ENCODE measurements at places on chromosomes 1 and 21. TPM values are rescaled to one million over a fixed set of nuclear protein-coding genes. Genes with fewer than 3 reads are reported as not detected.

DNA sequence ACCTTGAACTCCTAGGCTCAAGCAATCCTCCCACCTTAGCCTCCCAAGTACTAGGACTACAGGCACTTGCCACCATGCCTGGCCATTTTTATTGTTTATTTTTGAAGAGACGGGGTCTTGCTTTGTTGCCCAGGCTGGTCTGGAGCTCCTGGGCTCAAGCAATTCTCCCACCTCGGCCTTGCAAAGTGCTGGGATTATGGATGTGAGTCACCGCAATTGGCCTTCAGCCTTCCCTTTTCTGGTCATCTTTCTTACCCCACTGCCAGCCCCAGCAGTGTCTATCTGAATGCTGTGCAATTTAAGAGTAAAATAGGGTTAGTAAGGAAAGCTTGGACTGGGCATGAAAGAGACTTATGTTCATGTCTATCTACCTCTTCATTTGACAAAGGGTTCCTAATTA, 6.1 kb upstream of the KLF17 start:
- DNase-seq = no peak

The ATP1B1 gene
- 27.5 TPM for total RNA-seq

The NEK2 gene
- total RNA-seq = 1.7 TPM

GRCh38 chr1:40476924-40477677, at the start of gene ZFP69:
ZFP69 (plus strand) TSS chr1:40477290; CDS start chr1:40479362, 2,072 bp downstream.
- DNase-seq = no peak

The HSD3B2 gene
- 10.1 TPM for total RNA-seq

The LCE2A gene
- total RNA-seq = not detected

The ABCG1 gene
- 18.7 TPM for total RNA-seq

The SH3D21 gene
- 17.2 TPM for total RNA-seq

- DNase-seq = no peak
These were observed 59.1 kb downstream of the RALGPS2 start for GRCh38 chr1:178784131-178784536.

The SPRR5 gene
- total RNA-seq = not detected

The FBLIM1 gene
- total RNA-seq = 45.2 TPM

GRCh38 chr1:25706146-25707089, 89.8 kb downstream of the MAN1C1 start:
- DNase-seq = no peak

The FNDC5 gene
- 4.7 TPM for total RNA-seq

GRCh38 chr1:16019644-16020277, 1.9 kb upstream of the HSPB7 start:
- no peak for DNase-seq

GRCh38 chr1:198118134-198118533, 38.7 kb upstream of the NEK7 start:
- DNase-seq = no peak

The GRHL3 gene
- 58.7 TPM for total RNA-seq

GRCh38 chr1:246145900-246146299, 361.2 kb downstream of the SMYD3 start:
- DNase-seq = no peak

The PROX1 gene
- total RNA-seq = 4.7 TPM

The TAL1 gene
- total RNA-seq = 7.1 TPM

GRCh38 chr1:109620401-109620791, 759 bp downstream of the AMPD2 start:
- DNase-seq = peak; percentile 89

DNA sequence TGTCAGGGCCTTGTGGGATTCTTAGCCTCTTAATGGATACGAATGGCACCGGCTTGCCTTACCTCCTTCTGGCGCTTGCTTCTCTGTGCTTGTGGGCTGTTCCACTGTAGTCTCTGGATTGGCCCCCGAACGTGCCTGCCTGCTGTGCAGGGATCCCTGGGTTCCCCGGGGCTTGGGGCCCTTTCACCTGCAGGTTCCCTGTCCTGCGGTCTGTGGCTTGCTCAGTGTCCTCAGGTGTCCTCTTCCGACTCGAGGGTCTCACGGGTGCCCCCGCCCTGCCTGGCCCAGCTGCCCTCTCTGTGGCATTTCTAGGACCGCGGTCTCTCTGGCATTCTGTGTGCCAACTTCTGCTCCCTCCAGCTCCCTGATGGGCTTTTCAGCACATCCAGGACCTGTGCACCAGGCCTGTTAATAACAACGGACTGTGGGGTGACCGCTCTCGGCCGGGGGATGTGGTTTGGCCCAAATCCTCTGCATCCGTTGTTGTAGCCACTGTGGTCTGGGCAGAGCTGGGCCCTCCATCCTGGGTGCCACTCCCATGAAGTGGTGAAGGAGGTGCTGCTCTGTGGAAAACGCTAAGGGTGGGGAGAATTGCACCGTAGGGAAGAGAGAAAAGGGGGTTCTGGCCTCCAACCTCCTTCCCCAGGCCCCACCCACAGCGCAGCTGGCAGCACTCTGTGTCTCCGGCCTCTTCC, 12.4 kb downstream of the COL18A1 start:
- no peak for DNase-seq

The TFF2 gene
- not detected for total RNA-seq

DNA sequence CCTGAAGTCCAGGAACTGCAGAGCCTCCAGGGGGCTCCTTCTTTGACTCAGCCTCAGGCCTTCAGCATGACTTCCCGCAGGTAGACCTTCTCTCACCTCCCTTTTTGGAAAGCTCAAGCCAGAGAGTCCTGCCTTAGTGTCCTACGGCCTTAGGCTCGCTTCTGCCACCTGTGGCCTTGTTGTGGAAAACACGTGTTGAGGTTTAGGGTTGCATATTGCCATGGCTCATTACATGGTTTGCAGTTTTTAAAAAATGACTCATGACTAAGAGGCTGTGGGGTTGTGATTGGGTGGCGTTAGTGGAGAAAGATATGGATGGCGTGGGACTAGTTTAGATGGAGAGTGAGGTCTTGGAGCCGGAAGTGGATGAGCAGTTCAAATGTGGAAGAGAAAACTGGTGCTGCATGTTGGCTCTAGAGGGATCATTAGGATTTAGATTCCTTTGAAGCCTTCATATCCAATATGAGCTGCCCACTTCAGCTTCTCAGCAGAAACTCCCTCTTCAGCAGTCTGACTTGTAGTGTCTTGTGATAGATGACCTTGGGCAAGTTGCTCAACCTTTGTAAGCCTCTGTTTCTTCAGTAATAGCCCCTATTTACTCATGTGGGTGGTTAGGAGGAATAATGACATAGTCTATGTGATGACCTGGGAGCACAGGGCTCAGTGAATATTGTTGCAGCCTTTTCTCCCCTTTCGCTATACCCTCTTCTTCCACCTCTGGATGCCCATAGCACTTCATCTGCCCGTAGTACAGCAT, 6.5 kb upstream of the FGGY start:
- no peak for DNase-seq

The S100A7 gene
- 36.6 TPM for total RNA-seq

GRCh38 chr1:162353078-162353477, 23.6 kb downstream of the SPATA46 start:
- DNase-seq = no peak

The CLCN6 gene
- total RNA-seq = 19.2 TPM

The PBX1 gene
- total RNA-seq = 69.0 TPM

The APOBEC4 gene
- not detected for total RNA-seq

GRCh38 chr1:150249936-150250335, 7.6 kb upstream of the CA14 start:
- DNase-seq = no peak

DNA sequence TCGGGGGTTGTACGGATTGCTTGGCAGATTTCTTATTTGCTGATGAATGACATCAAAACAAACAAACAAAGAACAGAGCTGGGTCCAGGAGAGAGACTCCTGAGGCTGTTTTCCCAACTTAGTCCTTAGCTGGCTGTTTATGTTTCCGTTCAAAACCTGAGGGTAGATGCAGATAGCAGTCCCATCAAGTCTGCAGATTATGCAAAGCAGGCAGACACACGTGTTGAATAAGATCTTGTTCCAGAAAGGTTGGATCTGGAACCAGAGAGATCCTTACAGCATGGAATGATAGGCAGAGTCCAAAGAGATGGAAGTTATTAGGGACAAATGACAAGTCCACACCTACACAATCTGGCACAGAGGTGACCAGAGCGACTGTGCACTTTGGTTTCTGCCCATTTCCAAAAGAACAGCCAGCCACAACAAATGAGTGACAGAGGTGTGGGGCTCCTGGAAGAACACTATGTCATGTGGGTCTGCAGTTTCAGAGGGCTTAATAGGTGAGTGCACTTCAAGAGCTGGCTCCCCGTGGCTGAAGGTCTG, 65.5 kb downstream of the MAN1C1 start:
- DNase-seq = no peak

- DNase-seq = no peak
These were observed 108.5 kb downstream of the ASH1L start for GRCh38 chr1:155454096-155454495.

DNA sequence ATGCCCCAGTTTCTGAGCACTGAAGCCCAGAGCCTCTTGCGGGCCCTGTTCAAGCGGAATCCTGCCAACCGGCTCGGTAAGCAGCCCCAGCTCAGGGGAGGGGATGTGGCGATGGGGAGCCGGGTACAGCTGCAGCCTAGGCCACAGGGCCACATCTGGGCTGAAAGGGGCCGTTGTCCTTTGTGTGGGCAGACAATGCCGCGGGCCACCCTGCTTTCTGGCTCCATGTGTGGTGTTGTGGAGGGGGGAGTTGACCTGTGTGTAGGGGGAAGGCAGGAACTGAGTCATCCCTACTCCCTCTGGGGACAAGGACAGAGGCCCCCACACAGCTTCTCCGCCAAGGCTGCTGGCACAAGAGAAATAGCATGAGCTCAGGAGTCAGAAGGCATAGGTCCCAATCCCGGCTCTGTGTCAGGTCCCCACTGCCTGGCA, 26.0 kb downstream of the RPS6KA1 start:
- no peak for DNase-seq

DNA sequence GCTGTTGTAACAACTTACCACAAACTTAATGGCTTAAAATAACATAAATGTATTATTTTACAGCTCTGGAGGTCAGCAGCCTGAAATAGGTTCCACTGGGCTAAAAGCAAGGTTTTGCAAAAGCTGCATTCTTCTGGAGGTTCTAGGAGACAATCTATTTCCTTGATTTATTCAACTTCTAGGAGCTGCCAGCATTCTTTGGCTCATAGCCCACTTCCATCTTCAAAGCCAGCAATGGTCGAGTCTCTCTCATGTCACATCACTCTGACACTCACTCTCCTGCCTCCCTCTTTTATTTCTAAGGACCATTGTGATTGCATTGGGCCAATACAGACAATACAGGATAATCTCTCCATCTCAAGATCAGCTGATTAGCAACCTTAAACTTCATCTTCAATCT, 15.1 kb upstream of the FOXJ3 start:
- DNase-seq = no peak

GRCh38 chr21:35825370-35826353, 234.7 kb downstream of the SETD4 start:
- no peak for DNase-seq

GRCh38 chr1:152961226-152961891, 9.1 kb upstream of the SPRR4 start:
- no peak for DNase-seq

The DEDD gene
- 42.0 TPM for total RNA-seq

- DNase-seq = no peak
These were observed 220.5 kb downstream of the TRABD2B start for GRCh38 chr1:47776667-47777131.

DNA sequence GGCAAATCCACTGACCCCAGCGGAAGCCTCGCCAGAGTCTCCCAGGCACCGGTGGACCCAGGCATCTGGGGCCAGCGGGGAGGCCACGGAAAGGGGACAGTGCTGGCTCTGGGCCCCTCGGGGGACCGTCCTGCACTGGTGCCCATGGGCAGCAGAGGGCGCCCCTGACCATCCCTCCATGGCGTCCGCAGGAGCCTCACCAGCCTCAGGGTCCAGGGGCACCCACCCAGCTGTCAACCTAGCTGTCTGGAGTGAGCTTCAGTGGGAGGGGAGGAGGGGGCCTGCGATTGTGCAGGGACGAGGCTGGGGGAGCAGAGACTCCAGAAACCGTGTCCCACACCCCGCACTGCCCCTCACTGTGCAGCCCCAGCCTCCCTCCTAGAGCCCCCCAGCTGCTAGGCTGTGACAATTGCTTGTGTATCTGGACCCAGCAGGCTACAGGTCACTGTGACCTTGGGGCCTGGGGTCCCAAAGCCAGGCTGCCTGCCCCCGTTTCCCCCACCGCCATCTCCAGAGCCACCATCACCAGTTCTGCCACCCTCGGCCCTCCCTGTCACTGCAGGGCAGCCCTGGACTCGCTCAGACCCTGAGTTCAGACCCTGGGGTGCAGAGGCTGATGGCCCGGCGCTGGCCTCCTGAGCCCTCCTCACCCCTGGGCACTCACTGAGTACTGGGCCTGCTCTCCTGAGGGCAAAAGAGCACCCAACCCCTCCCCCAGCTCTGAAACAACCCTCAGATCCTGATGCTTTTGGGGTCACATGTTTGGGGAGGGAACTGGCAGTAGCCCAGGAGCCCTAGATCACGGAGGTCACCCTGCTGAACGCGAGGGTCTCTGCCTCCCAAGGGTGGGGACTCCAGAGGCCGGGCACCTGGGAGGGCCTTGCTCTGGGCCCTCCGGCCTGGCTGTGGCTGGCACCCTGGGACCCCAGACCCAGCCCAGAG, 10.6 kb upstream of the COL6A1 start:
- no peak for DNase-seq

- DNase-seq = no peak
These were observed 66.8 kb downstream of the PHACTR4 start for GRCh38 chr1:28436211-28436769.

The GMEB1 gene
- total RNA-seq = 11.0 TPM

DNA sequence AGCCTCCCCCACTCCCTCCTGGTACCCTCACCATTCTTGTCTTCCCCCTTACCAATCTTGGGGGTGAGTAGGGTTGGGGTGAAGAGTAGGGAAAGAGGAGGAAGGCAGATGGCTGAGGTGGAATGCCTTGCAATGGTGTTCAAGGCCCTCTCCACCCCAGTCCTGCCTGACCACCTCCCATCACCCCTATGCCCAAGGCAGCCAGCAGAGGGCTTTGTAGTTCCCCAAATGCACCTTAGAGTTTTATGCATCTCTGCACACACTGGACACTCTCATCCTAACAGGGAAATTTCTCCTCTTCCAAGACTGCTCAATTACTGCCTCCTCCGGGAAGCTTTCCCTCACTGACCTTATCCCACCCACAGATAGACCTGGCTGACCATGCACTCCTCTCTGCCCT, 15.4 kb downstream of the KIF17 start:
- no peak for DNase-seq

- DNase-seq = no peak
These were observed 58.0 kb downstream of the CLIC6 start for GRCh38 chr21:34726627-34727337.

GRCh38 chr1:61049850-61050540, 32.4 kb upstream of the NFIA start:
- DNase-seq = no peak

Measured in vagina (tissue), 2 donors.